ENCODE measurements at places on chromosomes 3 and 15.
A peak's percentile ranks its signal among the peaks of the same experiment; 100 is the strongest.

DNA sequence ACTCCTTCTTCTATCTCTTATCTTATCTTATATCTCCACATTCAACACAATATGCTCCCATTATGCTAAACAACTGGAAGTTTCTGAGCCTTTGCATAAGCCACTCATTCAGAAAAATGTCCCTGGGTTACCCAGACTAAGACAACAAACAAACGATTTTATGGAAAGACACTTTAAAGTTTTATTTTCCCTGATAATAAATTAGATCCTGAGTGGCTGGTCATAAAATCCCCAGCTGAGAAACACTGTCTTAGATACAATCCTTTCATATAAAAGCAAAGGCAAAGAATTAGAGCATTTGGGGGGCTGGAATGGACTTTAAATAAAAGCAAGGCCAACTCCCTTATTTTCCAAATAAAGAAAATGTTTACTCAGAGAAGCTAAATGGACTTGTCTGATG, 322.3 kb downstream of the GBE1 start:
- DNase-seq: no peak

DNA sequence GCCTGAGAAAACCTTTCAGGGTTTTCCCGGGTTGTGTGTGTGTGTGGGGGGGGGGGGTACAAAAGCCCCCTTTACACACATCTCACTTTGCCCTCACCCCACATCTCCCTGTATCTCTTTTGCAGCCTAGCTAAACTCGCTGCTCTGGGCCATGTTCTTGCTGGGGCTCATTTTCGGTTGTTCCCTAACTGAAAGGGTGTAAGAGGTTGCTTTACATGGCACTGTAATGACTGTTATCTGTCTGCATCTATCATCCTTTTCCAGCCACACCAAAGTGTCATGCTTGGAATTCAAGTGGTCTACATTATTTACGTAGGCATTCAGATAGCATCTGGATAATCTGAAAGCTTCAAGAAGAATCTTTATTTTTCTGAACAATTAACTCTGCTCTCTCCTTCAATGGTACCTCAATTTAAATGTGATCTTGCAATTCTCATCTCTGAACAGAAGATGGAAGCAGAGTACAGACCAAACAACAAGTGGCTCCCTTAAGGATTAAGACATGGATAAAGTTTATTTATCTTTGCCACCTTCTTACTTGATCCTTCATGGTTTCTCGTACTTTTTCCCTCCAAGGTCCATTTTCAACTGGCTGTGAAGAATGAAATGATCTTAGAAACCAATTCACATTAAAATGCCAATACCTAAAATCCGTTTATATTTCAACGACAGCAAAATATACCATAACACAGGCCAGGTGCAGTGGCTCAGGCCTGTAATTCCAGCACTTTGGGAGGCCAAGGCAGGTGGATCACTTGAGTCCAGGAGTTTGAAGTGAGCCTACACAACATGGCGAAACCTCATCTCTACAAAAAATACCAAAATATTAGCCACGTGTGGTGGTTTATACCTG, 34.9 kb downstream of the DCLK3 start:
- peak; percentile 16 for DNase-seq

DNA sequence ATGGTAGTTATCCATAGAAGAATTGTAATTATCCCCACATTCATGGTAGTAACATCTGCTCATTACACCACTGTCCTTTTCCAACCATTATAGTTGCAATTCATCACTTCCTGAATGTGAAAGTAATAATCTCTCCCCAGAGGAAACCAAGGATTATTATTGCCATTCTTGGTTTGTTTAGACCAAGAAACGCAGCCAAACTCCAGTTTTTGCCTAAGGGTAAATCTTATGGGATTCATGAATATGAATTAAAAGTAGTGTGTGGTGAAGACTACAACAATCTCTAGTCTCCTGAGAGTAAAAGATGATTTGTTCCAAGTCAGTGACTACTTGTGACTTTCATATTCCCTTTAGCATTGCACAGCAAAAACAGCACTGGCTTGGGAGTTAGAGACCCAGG, 45.7 kb upstream of the ABI3BP start:
- DNase-seq: no peak

GRCh38 chr15:92800013-92800412, 100.1 kb upstream of the CHD2 start:
- no peak for DNase-seq

DNA sequence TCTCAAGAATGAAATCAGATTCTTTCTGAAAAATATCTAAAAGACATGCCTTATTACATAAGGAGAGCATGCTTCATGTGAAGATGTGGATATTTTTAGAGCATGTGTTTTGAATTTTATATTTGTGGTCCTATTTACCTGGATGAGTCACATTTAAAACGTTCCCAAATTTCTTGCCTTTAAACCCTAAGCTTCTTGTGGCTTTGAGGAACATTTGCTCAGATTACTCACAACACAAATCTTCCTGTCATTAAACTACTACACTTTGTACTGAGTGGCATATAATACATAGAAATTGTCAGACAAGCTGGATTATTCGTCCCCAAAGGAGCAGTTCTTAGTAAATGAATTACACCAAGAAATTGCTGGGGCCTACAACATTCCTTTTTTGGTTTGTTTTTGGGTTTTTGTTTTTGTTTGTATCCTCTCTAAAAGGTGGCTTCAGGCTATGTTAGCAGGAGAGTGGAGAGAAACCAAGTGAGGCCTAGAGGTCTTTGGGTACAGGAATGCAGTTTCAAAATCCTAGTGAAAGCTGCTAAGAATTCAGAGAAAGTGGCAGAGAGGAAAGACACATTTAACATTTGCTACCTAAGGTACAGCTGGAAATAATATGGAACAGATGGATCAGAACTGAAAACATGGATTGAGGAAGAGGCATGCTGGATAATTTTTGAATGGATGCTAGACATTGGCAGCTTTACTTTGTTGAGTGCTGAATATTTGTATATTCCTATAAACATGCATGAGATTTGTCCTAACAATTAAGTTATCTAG, 128.1 kb downstream of the RPL22L1 start:
- no peak for DNase-seq

DNA sequence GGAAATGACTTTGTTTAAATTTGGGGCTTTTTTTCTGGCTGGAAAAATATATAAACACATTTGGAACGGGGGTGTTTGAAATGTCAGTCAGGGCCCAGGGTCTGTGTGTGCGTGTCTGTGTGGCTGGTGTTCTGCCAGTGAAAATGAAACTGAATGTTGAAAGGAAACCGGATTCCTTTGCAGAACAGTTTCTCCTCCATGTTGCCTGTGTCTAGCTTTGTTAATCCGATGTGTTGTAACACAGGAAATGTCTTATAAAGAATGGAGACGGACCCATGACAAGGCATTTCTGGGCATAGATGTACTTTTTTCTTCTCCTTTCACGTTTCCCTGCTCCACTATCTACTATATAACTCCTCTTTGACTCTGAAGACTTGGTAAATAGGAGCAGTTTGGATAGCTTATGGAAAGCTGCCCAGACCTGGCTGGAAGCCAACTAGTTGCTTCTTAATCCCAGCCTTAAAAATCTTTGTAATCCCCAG, 2.8 kb downstream of the SQOR start:
- DNase-seq: peak; percentile 82

- DNase-seq: no peak
Measured at GRCh38 chr3:158451405-158452055, 119.5 kb upstream of the MLF1 start.

Data from GM12864 (cell line).